Stimulated activated CD8-positive, alpha-beta memory T cell treated with anti-CD3 and anti-CD28 coated beads, Interleukin-7, amount 100 ng/mL, for 24 hours (primary cell): ENCODE measurements at places on chromosomes 12 and 14.

DNA sequence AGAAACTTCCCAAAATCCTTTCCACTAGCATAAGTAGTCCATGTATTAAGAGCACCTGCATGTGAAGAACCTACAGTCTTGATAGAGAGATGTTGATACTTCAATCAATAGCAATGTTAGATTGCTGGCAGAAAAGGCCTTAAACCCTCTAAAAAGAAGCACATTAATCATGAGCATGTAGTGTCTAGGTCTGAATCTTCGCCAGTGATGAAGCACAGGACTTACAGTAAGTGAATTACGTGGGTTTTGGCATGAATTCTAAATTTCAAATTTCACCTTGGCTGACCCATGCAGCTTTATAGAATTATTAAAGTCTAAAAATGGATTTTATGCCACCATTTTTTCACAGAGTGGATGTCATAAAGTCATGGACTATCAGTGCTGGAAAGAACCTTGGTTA, 791.6 kb upstream of the NOVA1 start:
- no peak for DNase-seq

- DNase-seq = no peak
Measured at GRCh38 chr12:78540606-78541336, 323.8 kb upstream of the SYT1 start.

DNA sequence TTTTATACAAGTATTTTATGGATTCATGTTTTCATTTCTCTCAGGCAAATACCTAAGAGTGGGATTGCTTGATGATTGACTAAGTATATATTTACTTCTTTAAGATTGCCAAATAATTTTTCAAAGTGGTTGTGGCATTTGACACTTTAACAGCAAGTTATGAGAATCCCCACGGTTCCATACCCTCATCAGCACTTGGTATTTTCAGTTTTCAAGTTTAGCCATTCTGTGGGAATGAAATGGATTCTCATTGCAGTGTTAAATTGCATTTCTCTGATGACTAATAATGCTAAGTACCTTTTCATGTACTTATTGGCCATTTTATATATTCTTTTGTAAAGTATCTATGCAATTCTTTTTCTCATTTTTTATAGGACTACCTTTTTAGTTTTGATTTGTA, 301.5 kb upstream of the DIO3 start:
- no peak for DNase-seq

GRCh38 chr14:91140672-91141071, 26.8 kb downstream of the DGLUCY start:
- DNase-seq = no peak

GRCh38 chr14:89493877-89494634, 77.0 kb upstream of the FOXN3 start:
- DNase-seq = no peak
